Urothelium cell line (cell line): ENCODE measurements at places on chromosomes 2 and 18.

- DNase-seq = no peak
These were observed 153.0 kb upstream of the ITGA4 start for GRCh38 chr2:181304011-181304844.

DNA sequence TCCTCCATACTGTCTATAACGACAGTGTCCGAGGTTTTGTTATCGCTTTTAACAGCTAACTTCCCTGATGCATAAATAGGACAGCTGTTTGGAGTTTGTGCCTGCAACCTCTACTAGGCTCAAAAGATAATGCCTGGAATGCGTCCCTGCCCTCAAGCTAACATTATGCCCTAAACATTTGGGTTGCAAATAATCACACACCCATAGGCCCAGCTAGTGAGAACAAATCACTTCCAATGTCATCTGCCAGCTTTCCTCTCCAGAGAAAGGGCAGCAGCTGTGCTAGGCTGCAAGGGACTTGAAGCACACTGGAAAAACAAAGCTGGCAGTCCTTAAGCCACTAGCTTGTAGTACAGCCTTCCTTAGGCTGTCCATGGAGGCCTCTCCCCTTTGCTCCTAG, 201.8 kb upstream of the LYPD1 start:
- DNase-seq = no peak

- peak; percentile 85 for DNase-seq
These were observed at the start of gene FKBP1B for GRCh38 chr2:24049485-24050021. TSS of gene FKBP1B (plus strand) at chr2:24049741. CDS start at chr2:24049850, 109 bp downstream.

DNA sequence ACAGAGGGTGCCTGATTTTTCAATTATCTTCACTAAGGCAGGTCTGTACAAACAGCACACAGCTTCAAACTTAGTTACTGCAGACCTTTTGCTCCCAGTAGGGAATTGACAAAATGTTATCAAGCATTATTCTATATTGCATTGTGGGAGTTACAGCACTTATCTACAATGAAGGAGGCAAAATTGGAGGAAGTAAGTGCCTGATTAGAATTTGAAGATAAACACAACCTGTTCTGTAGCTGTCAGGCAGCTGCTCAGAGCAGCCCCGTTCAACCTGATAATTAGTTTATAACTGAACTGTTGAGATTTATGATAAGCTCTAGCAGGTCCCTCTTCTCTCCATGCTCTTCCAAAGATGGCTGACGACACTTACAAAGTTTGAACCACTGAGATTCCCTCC, 364.4 kb upstream of the CYRIA start:
- DNase-seq = no peak

- no peak for DNase-seq
These were observed 126.1 kb downstream of the HNMT start for GRCh38 chr2:138090330-138090729.

GRCh38 chr2:55887901-55888624, 35.5 kb downstream of the EFEMP1 start:
- peak; percentile 25 for DNase-seq

DNA sequence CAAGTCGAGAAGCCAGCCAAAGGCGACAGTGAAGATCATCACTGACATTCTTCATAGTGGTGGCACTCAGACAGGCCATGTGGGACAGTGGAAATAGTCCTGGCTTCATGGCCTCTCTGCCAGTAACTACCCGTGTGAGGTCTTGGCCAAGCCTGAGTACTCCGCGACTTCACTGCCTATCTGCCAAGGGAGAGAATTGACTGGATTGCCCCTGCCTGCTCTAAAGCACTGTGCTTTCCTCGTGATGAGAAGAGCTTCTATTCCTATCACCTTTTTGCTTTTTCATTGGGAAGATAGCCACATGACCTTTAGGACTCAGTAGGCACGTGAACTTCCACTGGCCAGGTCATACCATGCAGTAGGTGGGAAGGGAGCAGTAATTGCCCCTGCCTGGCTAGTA, 239.3 kb downstream of the HAUS1 start:
- no peak for DNase-seq

DNA sequence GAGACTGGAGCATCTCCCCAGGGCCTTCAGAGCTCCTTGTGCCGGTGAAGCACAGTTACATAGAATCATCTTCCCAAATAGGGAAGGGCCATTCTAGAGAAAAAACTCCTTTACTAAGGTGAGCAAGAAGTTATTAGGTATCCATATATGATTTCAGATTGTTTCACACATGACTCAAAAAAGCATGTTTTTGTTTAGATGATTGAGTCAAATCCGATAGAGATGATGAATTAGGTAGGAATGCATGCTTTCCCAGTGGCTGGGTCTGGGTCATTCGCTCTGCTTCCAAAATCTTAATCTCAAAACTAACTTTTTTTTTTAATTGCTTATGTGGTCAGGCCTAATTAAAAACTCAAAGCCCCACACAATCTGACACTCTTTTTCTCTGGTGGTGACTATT, 3.8 kb downstream of the NT5C1B start:
- no peak for DNase-seq
